ENCODE measurements at places on chromosomes 2 and 18. TPM values are rescaled to one million over a fixed set of nuclear protein-coding genes. Genes with fewer than 3 reads are reported as not detected.

DNA sequence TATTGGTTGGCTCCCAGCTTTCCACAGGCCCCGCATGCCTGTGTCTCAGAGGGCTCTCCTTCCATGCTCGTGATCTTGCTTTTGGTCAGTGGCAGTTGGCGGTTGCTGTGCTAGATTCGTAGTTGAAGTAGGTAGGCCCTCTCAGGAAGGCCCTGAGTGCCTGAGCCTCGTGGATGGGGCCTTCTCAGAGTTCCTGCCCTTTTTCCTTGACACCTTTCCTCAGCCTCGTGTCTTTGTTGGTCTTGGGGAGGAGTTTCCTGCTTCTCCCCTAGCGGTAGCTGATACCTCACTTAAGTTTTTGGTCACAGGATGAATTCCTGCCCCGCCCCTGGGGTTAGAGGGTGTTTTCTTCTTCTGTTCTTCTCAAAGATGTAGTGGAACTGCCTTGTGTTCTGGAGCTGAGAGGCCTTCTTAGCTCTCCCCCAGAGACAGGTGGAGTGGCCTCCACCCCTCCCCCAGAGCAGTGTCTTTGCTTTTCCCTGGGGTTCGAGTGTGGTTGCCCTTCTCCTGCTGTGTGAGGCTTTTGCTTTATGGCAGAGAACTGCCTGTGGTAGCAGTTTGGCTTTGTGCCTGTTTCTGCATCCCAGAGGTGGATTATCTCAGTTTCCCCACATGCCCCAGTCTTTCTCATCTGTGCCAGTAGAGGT is 94.8 kb downstream of the ZNF407 start:
- ATAC-seq, result no peak

- ATAC-seq, result peak; percentile 39
These were observed 145.5 kb downstream of the ZNF236 start for GRCh38 chr18:76967721-76968472.

GRCh38 chr2:47651296-47651695 is 131.6 kb upstream of the MSH6 start:
- ATAC-seq, result no peak

DNA sequence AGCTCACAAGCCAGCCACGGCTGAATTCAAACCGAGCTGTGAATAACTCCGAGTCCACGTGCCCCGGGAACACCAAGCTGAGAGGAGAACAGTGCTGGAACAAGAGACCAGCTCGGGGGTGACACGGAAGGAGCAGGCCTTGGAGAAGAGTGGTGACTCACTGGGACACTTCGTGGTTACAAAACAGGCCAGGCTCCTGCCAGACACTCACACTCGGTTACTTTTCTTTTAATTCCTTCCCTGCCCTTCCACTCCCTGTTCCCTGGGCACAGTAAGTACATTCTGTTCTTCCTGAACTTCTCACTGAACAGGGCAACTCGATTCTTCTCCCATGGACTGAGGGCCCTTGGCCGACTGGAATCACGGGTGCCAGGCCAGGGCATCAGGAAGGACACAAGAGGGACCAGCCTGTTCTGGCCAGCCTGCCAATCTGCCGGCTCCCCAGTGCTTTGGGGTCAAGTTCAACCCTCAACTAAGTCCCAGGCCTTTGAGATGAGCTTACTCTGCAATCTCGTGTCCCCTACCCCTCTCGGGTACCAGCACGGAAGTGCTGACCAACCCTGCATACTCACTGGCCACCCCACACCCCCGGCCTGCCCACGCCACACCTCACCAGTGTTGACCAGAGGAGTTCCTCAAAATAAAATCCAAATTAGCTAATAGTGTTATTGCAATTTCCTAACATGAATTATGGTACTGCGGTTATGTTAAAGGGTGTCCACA is 87.5 kb downstream of the TFCP2L1 start:
- ATAC-seq, result no peak

DNA sequence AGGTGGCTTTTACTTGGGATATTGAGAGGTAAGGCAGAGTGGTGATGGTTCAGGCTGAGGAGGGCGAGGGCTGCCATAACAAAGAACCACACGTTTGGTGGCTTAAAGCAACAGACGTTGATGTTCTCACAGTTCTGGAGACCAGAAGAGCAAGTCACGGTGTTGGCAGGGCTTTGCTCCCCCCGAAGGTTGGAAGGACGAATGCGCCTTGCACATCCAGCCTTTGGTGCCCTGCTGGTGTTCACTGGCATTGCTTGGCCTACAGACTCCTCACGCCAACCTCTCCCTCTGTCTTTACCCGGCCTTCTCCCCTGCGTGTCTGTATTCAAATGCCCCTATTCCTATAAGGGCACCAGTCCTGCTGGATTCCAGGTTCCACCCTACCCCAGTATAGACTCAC is 125.4 kb downstream of the TPO start:
- peak; percentile 16 for ATAC-seq

GRCh38 chr2:38274286-38275276 is 102.5 kb downstream of the ATL2 start:
- peak; percentile 51 for ATAC-seq

The RGPD3 gene
- 0.26 TPM for total RNA-seq

GRCh38 chr2:37377187-37377532 is 32.7 kb downstream of the QPCT start:
- peak; percentile 91 for ATAC-seq

The SPP2 gene
- total RNA-seq, result not detected

The STPG4 gene
- total RNA-seq, result 0.19 TPM

- ATAC-seq, result no peak
These were observed 130.9 kb downstream of the STK39 start for GRCh38 chr2:168116448-168116847.

DNA sequence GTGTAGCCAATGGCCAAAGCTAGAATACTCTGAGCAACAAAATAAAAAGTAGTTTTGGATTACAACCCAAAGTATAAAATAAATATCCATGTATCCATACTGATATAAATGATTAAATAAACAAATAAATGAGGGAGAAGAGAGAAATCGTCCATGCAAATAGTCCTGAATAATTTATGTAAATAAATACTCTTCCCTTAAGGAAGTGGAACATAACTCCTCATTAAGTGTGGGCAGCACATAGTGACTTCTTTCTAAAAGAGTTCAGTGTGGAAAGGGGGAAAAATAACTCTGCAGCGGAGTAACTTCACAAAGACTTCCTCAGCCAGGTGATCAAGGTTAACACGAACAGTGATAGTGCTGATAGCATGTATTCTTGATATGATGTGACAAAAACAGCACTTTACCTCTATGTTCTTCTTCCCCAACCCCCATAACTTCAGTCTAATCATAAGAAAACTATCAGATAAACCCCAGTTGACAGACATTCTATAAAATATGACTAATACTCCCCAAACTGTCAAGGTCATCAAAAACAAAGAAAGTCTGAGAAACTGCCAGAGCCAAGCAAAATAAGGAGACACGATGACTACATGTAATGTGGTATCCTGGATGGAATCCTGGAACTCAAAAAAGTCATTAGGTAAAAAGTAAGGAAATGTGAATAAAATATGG is 30.7 kb downstream of the METTL8 start:
- ATAC-seq, result peak; percentile 69

DNA sequence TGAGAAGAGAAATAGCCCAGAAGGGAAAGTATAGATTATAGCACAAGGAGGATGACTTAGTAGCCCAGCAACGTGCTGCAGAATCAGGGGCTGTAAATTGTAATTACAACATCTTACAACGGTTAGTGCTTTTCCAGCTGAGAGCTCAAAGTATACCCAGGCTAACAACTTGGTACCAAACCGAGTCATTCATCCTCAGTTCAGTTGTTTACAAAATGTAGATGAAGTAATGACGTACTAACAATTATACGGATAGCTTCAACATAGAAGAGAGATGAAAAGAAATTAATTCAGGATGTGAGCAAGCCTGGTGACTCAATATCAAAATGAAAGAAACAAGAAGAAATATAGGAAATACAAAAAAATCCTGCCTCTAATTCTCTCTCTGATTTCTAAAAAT is 99.2 kb downstream of the DYNAP start:
- no peak for ATAC-seq

The CAPN13 gene
- total RNA-seq, result not detected

The RUFY4 gene
- 2.4 TPM for total RNA-seq

- no peak for ATAC-seq
These were observed 22.4 kb upstream of the FEZ2 start for GRCh38 chr2:36620321-36620720.

DNA sequence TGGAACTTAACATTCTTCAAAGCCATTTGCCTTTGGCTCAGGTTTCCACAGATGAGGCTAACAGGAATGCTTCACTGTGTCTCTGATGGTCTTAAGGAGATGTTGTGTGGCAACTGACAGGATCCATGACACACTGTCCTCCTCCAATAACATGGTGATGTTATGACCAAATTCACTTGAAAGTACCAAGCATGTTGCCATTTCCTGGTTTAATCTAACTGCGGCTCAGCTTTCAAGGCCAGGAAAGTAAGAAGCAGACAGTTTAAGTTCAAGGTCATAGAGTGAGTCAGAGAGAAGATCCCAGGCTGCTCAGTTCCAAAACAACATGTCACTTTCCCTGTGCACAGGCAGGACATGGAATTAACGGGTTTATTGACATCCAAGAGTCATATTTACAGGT is 513.6 kb downstream of the STK39 start:
- no peak for ATAC-seq

The ST3GAL5 gene
- total RNA-seq, result 13.7 TPM

DNA sequence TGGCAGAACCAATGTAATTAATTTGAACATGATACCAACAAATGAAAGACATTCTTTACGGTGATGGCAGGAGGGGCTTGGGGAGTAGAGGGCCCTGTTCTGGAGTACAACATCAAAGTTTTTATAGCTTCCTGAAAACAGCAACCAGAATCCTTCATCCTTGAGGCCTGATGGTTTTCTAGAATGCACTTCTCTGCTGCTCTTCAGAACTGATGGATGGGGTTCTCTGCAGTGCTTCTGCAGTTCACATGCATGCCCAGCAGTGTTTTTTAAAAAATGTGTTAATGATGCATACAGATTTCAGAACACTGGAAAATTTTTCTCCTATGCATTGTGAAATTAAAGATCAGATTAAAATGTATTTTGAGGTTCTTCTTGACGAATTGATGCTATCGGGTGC is 2.5 kb downstream of the LTBP1 start:
- no peak for ATAC-seq

All from activated T-helper 17 cell treated with anti-CD3 and anti-CD28 coated beads, Interleukin-2, amount 50 U/mL, for 72 hours (primary cell).